ENCODE measurements at places on chromosomes 13 and 19.

DNA sequence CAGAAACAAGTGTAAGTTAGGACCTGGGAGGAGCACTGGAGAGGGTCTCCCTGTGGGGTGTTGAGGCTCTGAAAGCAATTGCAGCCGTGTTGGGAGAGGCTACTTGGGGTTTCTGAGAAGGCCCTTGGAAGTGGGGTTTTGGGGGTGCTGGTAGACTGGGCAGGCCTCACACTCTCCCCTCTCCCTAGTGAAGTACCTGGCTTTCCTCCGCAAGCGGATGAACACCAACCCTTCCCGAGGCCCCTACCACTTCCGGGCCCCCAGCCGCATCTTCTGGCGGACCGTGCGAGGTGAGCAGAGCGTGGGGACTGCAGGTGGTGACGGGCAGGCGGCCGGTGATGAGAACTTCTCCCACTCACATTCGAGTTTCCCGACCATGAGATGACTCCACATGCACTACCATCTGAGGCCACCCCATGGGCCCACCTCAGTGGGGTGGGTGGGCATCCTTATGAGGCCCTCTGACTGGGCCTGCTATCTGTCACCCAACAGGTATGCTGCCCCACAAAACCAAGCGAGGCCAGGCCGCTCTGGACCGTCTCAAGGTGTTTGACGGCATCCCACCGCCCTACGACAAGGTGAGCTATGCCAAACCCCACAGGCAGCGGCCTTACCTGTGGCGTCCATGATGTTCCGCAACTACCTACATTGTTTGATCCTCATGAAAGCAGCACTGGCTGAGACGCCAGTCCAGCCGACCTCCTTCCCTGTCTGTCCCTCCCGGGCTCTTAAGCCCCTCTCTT, 3.0 kb downstream of the RPL13A start:
- DNase-seq, result no peak

DNA sequence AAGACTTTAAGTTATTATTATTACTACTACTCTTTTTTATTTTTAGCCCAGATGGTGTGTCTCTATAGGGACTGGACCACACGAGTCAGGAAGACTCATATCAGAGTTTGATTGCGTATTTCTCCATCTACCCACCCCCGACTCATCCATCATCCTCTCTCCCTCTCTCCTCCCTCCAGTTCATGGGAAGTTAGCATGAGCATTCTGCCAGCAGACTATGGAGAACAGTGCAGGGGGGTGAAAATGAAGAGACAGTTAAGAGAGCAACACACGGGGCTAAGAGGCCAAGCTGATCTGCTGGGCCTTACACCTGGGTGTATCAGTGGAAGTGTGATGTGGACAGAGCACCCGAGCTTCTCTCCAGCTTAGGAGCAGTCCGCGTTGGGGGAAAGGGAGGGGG, 95.0 kb downstream of the UQCRFS1 start:
- no peak for DNase-seq

- no peak for DNase-seq
These were observed 9.7 kb downstream of the GPR42 start for GRCh38 chr19:35380450-35381124.

DNA sequence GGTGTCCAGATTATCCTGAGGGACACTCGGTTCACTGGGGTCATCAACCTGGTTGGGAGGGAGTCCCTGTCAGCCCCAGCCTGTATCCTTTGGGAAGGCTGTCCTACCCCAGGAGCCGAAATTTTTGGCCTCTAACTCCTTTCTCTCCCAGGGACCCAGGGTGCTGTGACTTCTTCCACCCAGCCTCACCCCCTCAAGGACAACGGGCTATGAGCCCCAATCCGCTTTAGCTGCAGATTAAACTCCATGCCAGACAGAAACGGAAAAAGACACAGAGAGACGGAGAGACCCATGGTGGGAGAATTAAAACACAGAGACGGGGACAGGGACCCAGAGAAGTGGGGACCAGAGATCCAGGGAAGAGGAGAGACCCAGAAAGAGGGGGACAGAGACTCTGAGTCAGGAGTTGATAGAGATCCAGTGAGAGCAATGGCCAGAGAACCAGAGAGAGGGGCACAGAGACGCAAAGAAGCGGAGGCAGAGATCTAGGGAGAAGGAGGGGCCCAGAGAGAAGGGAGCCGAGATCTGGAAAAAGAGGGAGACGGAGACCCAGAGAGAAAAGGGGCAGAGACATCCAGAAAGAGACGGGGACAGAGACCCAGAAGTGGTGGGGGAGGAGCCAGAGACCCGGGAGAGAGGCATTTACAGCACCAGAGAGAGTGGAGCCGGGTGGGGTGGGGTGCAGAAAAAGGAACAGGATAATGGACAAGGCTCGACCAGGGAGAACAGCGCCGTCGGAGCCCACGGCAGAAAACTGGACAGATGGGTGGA, 703 bp downstream of the SLC17A7 start:
- DNase-seq, result no peak

All from fibroblast of skin of left biceps (primary cell).